ENCODE measurements at places on chromosomes 2 and 18.

- no peak for DNase-seq
Observed at GRCh38 chr2:352696-353095, 64.8 kb upstream of the ALKAL2 start.

DNA sequence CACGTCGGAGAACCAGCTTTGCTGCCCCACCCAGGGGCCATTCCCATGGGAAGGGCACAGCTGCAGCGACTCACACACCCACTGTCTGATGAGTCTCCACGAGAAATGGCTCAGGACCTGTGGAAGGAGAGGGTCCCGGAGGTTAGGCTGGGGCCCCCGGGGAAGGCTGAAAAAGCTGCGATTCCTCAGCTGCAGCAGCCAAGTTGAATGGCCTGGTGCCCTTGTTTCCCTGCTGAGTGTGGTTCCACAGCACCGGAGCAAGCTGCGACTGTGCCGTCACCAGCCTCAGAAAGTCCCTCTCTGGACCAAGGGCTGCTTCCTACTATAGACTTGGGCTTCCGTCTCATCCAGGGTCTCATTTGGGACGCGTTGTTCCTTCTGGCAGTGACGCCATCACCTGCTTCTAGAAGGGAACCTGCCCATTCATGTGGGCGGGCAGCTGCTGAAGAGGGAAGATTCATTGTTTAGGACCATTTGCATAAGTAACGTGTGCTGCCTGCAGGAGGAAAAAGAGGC is 180.2 kb downstream of the INHBB start:
- no peak for DNase-seq

- DNase-seq, result peak; percentile 99
Observed at GRCh38 chr18:48781163-48781987, 169.4 kb downstream of the SMAD7 start.

- no peak for DNase-seq
Observed at GRCh38 chr2:17600556-17601204, 60.2 kb downstream of the VSNL1 start.

- no peak for DNase-seq
Observed at GRCh38 chr2:33022989-33023727, 76.4 kb downstream of the LTBP1 start.

DNA sequence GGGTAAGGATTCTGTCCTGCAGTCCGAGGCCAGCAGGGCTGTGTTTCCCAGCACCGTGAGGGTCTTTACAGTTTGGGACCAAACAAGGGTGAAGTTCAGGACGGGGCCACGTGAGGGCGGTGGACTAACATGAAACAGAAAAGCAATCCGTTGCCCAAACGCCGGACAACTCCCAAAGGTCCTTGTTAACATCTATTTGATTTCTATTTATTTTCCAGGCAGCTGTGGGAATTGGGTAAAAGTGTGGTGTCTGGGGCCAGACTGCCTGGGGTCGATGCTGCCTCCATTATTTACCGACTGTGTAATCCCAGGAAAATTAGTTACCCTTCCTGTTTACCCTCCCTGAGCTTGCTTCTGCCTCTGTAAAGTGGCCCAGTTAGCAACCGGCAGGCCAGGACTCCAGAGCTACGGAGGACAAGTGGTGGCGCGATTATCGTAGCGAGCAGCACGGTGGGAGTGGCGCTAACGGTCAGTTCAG is 66.3 kb upstream of the TCF7L1 start:
- DNase-seq, result peak; percentile 83

- DNase-seq, result no peak
Observed at GRCh38 chr2:170467568-170468422, 247.3 kb upstream of the SP5 start.

- DNase-seq, result no peak
Observed at GRCh38 chr2:177036747-177037146, 175.8 kb upstream of the HNRNPA3 start.

GRCh38 chr2:239154971-239155805 is 245.6 kb downstream of the HDAC4 start:
- DNase-seq, result peak; percentile 55

- no peak for DNase-seq
Observed at GRCh38 chr2:1750270-1750932, 6.1 kb upstream of the PXDN start.

DNA sequence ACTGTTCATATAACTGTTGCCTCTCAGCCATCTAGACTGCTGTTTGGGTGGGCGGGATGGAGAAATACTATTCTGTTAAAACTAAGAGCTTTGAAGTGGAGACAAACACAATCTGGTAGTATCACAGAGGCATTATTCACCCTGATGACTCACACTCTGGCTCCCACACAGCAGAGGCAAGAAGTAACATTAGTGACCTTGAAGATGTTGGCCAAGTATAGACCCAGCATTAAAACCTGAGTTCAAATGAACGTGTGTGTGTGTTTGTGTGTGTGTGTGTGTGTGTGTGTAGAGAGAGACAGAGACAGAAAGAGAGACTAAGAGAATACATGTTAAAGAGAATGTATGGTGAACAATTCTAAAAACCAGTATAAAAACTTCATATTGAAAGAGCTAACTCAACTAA is 22.5 kb upstream of the ACVR1 start:
- no peak for DNase-seq

- DNase-seq, result peak; percentile 63
Observed at GRCh38 chr2:218021536-218022071, 18.8 kb upstream of the TNS1 start.

- no peak for DNase-seq
Observed at GRCh38 chr2:29351916-29352591, 236.8 kb downstream of the CLIP4 start.

DNA sequence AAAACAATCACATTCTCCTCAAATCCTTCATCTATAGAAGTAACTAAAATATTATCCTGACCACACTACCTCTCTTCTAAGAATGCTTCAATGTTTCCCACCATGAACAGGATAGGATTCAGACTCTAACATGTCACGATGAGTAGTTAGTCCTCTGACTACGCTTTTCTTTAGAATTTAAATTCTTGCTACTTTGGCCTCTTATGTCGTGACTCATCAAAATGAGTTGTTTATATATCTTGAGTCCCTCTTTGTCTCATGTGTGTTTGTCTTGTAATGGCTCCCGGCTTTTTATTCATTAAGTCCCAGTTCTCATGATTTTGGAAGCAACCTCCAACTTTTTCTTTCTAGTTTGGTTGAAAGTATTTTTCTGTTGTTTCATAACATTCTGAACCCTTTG is 1289.2 kb downstream of the DSC3 start:
- no peak for DNase-seq

DNA sequence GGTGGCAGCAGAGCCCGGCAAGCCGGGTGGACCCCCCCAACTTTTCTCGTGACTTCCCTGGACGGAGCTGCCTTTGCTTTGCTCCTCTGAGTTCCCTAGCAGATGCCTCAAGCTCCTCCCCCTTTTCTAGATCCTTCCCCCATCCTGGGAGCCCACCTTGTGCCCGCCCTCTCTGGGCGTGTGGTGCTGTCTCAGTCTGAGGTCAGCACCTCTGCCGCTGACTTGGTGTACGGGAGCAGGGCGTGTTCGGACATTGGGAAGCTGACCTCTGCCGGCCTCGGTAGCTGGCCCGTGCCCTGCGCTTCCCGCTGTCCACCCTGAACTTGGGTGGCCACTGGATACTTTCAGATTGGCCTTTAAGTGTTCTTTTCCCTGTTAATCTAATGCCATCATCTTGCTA is 19.6 kb upstream of the ESPNL start:
- DNase-seq, result no peak

GRCh38 chr18:35192415-35192814 is 48.4 kb upstream of the ZNF397 start:
- DNase-seq, result no peak

DNA sequence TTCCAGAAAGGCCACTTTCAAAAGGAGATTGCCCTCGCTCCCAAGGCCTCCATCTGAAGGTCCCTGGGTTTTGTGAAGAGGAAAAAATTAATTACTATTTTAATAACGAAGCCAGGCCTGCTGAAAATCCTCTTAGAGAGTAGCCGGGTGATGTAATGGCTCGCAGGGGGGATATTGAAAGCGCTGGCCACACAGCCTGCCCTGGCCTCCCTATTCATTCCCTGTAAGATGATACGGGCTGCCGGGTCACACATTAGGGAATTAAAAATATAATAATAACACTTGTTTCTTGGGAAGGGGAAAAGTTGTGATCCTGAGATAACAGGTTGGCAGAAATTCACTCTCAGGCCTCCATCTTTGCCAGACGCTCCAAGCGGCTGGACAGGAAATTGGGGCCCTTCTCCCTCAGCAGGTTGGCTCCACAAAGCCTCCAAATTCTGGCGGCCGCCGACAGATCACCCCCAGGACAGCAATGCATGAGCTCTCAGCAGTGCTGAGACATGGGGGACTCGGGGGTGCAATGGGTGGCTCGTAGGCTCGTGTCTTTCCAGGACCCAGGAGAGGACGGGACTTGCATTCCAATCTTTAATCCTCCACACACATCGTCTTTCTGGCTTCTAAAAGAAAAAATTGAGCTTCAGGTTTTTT is 299.9 kb upstream of the SALL3 start:
- no peak for DNase-seq
